Activated naive CD8-positive, alpha-beta T cell treated with anti-CD3 and anti-CD28 coated beads, Interleukin-2, amount 50 U/mL, for 24 hours (primary cell): ENCODE measurements at places on chromosomes 1 and 21.

DNA sequence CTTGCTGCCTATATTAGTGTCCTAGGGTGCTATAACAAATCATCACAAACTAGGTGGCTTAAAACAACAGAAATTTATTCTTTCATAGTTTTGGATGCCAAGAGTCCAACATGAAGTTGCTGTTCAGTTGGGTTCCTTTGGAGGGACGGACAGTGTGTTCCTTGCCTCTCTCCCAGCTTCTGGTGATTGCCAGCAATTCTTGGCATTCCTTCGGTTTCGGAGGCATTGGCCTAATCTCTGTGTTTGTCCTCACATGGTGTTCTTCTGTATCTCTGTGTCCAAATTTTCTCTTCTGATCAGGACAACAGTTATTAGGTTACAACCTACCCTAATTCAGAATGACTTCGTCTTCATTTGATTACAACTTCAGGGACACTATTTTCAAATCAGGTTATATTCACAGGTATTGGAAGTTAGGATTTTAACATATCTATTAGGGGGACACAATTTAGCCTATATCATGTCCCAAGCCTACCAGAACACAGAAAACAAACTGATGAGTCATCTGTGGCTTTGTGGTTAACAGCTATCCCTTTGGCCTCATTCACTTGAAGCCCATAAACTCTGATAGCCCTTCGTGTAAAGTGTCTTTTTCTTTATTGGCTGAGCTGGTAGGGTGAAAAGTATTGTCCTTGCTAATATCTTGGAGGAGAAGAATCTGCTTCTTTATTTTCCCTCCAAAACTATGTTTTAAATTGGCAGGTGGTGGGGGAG is 83.2 kb upstream of the PAPPA2 start:
- DNase-seq = no peak

DNA sequence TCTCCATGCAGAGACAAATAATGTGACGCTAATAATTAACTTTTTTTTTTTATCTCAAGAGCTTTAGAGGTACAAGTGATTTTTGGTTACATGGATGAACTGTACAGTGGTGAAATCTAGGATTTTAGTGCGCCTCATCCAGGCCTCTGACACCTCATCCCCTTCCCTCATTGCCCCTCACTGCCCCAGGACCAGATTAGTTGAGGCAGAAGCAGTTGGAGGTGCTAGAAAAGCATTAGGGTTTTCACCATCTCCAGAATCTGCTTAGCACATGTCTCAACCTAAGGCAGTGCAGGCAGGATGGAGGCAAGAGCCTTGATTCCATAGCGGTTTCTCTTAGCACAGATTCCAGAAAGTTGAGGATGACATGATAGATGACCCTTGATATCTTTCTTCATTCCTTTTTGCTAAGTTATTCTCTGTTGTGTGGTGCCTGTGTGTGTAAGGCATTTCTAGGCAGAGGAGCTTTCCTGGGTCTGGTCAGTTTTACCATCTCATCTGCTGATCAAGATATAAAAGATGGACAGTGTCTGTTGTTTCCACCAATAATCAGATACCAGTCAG is 16.3 kb upstream of the IL10 start:
- no peak for DNase-seq

DNA sequence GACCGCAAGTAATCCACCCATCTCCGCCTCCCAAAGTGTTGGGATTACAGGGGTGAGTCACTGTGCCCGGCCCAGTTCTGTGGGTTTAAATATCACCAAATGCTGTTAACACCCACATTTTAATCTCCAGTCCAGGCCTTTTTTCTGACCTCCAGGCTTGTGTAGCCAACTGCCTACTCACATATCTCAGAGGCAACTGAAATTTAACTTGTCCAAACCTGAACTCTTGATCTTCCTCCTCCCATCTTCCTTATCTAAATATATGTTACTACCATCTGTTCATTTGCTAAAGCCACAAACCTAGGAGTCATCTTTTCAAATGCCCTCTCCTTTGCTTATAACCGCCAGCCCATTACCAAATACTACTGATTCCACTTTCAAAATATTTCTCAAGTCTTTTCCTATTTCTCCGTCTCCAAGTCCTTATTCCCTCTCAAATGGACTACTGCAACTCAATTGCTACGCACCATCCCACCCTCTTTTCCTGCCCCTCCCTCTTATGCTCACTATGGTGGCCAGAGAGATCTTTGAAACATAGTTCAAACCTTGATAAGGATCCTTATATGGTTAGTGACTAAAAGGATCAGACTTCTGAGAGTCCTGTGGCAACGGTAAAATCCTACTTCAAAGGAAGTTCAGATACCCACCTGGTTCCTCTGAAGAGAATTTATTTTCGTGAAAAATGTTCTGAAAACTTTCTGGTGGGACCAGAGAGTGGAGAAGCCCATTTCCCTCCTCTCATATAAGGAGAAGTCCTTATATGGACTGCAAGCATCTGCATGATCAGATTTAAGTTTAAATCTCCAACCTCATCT is 78.5 kb upstream of the CDC42BPA start:
- no peak for DNase-seq

DNA sequence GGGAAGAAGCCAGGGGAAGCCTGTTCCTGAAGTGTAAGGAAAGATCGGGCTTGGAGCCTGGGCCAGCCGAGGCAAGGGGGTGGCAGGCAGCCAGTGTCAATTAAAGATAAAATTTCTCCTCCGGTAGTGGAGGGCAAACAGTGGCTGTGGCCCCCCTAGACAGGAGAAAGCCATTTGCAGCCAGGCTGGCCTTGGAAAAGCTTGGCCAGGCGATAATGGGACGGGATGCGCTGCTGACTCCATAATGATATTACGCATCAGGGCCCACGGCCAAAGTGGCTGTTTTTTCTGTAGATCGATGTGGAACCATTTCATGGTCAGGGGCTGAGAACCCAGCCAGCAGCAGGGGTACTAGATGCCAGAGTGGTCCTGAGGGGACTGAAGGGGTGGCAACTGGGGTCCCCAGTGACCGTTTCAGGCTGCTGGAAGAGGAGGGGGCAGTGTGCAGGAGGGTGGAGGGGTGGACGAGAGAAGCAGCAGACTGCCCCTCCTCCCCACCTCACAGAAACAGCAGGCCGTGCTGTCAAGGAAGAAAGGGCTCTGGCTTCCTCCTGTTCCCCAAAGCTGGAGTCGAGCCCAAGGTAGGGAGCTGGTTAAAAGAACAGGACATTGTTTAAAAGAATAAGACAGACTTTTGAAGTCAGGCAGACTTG is 25.2 kb downstream of the KCNC4 start:
- no peak for DNase-seq

- DNase-seq = peak; percentile 16
Observed at GRCh38 chr1:110243574-110243973, 33.5 kb downstream of the KCNC4 start.
